ENCODE measurements at places on chromosomes 11 and 22.

DNA sequence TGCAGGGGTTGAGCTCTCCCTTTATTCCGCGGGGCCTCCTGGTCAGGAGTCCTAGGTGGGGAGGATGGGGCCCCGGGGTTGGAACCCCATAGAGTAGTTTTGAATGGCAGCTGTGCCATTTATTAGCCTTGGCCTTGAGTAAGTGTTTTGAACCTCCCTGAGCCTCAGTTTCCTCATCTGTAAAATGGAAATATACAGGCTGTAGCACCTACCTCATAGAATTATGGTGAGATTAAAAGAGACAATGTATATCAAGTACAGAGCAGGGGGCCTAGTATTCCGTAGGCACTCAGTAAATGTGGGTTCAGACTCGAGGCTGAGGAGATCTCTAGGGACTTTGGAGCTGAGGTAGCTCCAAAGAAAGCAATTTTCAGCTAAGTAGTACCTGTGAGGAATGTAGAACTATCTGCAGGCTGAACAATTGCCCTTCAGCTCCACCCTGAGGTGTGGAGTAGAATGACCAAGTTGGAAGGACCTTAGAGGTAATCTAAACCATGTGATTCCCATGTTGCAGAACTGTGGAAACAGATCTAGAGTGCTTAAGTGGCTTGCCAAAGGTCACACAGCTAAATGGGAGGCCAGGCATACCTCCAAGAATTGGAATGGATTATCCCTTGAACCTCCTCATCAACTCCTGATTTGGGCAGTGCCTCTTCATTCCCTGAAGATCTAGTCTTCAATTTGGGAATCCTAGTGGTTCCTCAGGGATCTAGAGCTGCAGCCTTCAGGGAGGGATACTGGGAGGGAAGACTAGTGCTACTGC is 682 bp downstream of the PGAP2 start:
- no peak for DNase-seq

- DNase-seq = no peak
Measured at GRCh38 chr22:22616636-22617035, 27.8 kb upstream of the GGTLC2 start.

DNA sequence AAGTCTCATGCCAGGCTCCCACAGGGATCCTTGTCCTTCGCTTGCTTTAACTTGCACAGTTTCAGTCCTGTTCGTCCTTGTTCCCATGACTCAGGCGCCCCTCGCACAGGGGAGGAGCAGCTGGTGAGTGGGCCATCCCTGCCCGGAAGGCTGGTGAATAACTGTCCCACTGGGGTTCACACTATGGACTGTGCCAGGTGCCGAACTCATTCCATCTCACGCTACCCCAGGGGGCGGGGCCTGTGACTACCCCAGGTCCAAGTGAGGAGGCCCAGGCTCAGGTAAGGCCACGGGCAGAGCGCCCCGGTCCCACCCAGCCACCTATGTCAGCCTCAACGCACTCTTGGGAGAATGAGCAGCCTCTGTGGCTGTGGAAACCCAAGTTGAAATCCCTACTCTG is 7.2 kb upstream of the CARD10 start:
- no peak for DNase-seq

DNA sequence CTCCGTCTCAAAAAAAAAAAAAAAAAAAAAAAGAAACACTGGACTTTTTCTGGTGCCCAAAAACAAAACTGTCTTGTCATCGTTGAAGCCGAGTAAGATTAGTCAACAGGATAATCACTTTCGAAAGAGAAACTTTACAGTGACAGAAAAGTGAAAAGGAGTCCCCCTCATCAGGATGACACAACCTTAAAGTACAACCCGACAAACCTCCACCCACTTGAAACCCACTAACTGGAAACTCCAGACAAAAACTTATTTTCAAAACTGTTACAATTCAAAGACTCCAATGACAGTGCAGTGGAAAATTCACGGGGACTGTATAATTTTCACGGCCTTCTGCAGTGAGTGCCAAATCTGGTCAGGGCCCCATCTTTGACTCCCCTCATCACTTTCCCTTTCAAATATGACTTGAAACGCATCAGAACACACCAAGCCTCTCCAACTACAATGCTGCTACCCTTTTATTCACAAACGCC is 1.3 kb downstream of the DENND5A start:
- no peak for DNase-seq

DNA sequence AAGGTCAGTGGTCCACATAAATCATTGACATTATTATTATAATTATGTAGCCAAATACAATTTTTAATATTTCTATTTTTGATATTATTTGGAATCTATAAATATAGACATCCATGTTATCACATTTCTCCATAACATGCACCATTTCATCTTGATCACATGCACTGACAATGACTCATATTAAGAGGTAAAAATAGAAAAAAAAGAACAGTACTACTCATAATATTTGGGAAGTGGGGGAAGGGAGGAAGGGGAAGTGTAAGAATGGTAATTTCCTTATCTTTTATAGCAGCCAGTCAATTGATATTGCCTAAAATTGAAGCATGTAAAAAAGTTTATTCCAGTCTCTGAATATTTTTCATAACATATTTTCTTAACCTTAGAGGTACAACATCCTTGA is 72.3 kb downstream of the ADM start:
- no peak for DNase-seq

- no peak for DNase-seq
Measured at GRCh38 chr11:86355256-86355655, 19.4 kb upstream of the CCDC81 start.

GRCh38 chr22:26860301-26860700 is 202.9 kb downstream of the MIAT start:
- no peak for DNase-seq

GRCh38 chr22:37162221-37163095 is 12.7 kb upstream of the IL2RB start:
- DNase-seq = no peak

DNA sequence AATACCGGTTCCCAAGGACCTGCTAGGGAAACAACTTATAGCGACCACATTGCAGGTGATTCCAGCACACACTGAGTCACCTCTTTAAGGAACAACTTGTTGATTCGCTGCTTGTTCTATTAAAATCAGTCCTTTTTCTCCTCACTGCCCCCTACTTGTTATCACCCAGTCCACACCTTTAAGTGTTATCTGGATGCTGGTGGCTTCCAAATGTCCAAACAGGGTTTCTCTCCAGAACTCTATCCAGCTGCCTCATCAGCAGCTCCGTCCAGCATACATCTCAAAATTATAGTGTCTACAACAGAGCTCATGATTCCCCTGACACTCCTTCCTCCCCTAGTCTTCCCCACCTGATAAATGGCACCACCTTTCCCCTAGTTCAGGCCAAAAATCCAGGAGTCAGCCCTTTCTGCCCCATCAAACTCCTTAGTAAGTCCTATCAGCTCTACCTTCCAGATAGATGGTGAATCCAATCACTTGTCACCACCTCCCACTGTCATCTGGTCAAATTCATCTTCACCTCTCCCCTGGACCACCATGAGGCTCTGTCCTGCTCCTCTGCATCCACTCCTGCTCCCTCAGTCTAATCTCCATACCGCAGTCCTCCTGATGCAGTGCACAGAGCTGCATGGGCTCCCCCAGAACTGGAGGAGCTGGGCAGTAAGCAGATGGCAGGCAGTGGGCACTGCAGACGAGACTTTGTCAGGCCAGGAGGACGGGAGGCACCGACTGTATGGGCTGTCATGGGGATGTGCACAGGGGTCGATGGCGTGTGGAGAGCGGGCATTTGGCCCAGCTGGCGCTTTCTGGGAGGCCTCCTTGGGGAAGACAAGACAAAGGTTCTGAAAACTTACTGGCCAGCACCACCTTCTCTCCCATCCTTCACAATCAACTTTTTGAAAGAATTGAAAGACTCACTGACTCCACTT is 19.3 kb downstream of the IL10RA start:
- no peak for DNase-seq

DNA sequence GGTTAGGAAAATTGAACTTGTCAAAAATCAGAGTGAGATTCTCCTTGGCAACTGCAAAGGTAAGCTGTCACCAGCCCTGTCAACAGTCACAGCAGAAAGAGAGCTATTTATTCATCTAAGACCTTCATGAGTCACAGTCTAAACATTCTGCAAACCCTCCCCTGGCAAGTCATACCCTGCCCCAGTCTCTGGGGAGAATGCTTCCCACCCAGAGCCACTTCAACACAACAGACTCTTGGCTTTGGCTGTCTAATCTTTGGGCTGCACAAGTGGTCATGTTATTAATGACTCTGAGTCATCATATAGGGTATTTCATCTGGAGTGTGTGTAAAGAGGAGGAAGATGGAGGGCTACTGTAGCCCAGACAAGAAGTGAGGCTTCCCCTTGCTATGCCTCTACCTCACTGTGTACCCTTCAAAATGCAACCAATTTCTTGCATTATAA is 153.4 kb downstream of the CCDC34 start:
- DNase-seq = no peak

DNA sequence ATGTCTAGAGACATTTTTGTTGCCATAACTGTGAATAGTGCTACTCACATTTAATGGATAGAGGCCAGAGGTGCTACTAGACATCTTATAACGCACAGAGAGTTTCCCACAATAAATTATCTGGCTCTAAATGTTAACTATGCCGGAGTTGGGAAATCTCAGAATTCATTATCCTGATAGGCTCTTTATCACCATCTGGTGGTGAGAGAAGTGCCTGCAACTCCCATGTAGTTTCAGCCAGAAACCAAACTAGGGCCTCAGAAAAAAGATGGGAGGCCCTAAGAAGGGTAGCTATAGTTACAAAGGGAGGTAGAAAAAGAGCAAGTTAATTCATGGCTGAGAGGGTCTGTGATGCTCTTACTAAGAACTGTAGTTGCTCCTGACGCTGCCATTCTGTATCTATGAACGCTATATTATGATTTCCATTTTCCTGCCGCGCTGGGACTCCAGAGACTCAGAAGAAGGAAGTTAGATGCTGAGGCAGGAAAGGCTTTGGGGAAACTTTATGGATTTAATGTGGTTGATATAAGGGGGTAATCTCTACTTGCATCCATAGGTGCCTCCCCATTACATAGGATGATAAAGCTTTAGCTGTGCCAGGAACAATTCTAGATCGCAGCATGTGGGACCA is 22.9 kb upstream of the MRPL17 start:
- DNase-seq = no peak

DNA sequence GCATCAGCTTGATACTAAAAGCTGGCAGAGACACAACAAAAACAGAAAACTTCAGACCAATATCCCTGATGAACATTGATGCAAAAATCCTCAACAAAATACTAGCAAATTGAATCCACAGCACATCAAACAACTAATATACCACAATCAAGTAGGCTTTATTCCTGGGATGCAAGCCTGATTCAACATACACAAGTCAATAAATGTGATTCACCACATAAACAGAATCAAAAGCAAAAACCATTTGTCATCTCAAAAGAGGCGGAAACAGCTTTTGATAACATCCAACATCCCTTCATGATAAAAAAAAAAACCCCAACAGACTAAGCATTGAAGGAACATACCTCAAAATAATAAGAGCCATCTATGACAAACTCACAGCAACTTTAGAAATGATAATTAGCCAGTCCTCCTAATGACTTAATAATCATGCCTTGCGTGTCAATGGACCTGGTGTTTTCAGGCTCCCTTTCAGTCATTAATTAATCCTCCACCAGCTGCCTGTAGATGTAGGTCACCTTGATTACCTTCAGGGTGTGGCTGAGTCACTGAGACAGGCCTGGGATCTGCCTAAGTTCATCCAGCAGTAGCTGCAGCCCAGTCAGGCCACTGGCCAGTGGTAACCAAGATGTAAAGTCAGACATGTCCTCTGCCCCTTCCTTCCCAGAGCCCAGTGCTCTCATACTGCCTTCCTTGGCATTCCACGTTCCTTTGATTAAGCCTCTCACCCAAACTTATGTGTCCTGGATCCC is 109.8 kb downstream of the EHF start:
- DNase-seq = no peak

GRCh38 chr11:5380740-5381342 is 2.8 kb upstream of the OR51M1 start:
- DNase-seq = no peak

DNA sequence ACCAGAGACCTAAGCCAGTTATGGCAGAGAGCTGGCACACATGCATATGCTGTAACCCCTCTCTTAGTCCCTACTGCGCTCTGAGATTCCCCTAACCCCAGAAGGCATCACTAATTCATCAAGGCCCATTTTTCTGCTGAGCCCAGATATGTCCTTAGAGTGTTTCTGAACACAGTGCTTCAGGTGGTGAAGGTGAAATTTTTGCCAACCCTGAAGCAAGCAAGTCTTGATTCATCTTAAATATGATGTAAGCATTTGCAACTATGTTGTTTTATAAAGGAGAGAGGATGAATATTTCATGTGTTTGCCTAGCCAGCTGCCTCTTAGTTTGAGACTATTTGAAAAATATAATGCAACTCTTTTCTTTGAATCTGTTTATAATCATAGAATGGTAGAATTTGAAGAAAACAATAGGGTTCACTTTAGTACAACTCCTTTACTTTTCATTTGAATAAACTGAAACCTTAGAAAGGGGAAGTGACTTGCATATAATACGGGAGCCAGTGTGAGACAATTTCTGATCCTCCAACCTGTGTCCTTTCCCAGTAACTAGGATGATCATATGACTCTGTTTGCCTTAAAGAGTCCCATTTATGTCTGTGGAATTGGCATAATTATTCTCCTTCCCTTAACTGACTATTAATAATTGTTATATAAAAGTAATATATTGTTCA is 194.3 kb upstream of the MTNR1B start:
- DNase-seq = no peak

GRCh38 chr11:27795955-27796861 is 96.0 kb upstream of the BDNF start:
- DNase-seq = no peak

DNA sequence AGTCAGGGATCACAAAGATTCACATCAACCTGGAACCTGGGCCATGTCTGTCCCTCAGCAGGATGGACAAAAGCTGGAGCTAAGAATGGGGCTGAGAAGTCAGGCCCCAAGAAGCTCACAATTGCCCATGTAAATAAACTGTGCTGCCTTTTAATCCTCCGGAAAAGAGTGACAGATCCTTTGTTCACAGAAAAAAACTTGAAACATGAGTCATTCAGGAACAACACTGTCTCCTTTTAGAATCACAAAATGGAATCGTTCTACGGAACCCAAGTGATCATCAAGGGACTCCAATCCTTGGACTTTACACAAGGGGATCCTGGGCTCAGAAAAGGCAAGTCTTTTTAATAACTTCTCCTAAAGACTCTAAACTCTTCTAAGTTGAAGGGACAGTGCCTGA is 36.1 kb downstream of the RELT start:
- no peak for DNase-seq
